ENCODE measurements at places on chromosomes 7 and 10.

GRCh38 chr7:47089068-47089417 lies 492.9 kb downstream of the TNS3 start:
- DNase-seq: no peak

- DNase-seq: no peak
These were observed 142.8 kb downstream of the LSM5 start for GRCh38 chr7:32347244-32347828.

DNA sequence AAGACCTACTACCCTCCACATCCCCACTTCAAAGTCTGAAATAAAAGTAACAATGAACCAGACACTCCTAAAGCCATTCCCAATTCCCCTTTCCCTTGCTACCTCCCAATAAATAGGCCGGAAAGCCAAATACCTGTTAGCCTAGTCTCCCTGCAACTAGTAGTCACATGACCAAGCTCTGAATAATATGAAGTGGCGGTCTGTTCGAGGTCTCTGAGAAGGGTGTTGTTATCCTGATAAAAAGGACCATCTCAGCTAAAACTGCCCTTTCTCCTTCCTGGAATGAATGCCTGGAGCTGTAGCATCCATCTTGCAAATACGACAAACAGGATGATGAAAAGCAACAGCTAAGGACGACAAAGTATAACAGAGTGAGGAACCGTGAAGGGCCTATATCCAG lies 6.0 kb downstream of the KIF5B start:
- no peak for DNase-seq

GRCh38 chr10:108568824-108569223 lies 1354.5 kb downstream of the XPNPEP1 start:
- no peak for DNase-seq

DNA sequence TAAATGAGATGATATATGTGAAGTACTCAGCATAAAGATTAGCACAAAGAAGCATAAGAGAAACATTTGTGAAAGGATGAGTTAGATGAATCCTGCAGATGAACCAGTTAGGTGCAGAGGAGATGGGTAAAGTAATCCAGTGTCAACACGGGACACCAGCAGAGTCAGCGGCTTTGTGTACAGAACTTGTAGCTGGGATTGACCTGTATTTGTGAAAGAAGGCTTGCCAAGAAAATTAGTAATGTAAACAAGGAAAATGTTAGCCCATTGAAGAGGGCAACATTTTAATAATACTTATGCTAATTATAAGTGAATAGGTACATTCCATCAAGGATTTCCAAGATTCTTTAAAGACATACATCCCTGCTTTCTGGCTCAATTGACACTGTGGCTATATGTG lies 255.7 kb downstream of the PTEN start:
- DNase-seq: no peak

DNA sequence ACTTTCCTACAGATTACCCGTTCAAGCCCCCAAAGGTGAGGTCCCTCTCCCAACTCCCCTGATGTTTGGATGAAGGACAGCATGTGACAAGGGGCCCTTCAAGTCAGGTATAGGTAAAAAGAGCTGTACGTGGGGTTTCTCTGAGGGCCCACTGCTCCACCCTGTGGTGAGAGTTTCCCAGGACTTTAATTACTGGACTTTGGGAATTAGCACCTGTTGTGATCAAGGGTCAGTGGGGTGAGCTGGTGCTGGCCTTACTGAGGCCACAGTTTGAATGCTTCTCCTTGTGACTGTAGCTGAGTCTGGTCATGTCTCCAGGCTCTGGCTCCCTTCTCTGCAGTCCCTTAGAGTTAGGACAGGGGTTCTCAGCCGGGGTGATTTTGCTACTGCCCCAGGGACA lies 16.8 kb downstream of the UBE2D4 start:
- DNase-seq: no peak

GRCh38 chr7:12729112-12729511 lies 41.7 kb downstream of the ARL4A start:
- no peak for DNase-seq

- no peak for DNase-seq
These were observed 169.6 kb downstream of the SRPK2 start for GRCh38 chr7:105218939-105219770.

- DNase-seq: no peak
These were observed 51.7 kb downstream of the ADRA2A start for GRCh38 chr10:111128331-111129180.

DNA sequence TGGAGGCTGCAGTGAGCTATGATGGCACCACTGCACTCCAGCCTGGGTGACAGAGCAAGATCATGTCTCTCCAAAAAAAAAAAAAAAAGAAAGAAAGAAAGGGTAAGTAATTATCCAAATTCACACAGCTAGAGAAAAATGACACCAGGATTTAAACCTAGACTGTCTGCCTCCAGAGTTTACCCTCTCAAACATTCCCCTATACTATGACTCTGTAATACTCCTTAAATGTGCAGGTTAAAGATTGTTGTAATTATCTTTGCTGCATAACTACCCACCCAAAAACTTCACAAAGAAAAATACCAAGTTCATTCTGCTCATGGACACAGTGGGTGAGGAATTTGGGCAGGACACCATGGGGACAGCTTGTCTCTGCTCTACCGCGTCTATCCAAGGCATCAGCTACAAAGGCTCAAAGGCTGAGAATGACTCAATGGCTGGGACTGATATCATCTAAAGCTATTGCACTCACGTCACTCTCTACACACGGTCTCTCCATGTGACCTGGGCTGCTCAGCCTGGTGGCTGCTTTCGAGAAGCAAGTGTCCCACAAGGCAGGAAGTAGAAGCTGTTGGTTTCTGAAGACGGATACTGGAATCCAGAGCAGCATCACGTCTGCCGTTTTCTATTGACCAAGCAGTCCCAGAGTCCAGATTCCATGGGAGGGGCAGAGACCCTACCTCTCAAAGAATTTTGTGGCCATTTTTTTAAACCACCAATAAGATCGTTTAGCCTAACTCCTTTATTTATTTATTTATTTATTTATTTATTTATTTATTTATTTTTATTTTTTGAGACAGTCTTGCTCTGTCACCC lies 185.7 kb upstream of the AUTS2 start:
- no peak for DNase-seq

DNA sequence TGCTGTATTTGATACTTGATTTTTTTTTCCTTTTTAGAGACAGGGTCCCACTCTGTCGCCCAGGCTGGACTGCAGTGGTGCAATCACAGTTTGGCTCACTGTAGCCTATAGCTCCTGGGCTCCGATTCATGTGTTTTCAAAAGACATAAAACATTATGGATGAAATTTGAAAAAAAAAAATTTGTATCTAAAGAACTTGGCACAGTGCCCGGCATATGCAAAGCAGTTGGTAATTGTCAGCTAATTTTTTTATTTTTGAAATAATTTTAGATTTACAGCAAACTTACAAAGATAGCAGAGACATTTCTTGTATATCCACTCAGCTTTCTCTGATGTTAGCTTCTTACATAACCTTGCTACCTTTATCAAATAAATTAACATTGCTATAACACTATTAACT lies 20.3 kb upstream of the SAMD8 start:
- no peak for DNase-seq

GRCh38 chr10:122877264-122877663 lies 2.1 kb downstream of the FAM24B start:
- no peak for DNase-seq

DNA sequence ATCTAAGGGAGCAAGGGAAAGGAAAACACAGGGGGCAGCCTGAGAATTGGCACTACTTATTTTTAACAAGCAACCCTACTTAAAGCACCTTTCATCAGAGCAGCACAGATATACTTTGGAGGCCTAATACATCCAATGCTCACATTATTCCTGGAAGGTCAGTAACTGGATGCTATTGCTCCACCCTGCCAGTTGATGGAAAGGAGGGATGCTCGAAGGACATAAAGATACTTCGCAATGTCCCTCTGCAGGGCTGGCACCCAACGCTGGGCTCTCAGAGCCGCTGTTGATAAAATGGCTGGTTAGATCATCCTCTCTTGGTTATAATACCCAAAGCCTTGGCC lies 307.9 kb upstream of the AOAH start:
- no peak for DNase-seq

Data from T-helper 9 cell (primary cell).